ENCODE measurements at places on chromosomes 1 and 21.

DNA sequence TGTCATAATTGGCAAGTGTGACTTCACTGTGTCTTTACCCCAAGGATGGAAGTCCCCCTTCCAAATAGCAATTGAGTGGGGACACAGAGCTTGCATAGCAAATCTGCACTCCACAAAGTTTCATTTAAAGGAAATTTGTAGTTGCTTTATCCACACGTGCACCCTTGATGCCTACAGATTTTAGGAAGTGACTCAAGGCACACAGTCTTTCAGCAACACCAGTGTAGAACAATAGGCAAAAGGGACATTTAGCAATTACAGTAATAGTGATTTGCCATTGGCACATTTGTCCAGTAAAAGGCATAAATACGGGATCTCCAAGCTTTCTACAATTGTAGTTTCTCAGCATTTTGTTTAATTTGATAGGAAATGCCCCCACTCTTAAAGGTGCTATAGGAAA, 43.4 kb upstream of the KAZN start:
- DNase-seq: no peak

DNA sequence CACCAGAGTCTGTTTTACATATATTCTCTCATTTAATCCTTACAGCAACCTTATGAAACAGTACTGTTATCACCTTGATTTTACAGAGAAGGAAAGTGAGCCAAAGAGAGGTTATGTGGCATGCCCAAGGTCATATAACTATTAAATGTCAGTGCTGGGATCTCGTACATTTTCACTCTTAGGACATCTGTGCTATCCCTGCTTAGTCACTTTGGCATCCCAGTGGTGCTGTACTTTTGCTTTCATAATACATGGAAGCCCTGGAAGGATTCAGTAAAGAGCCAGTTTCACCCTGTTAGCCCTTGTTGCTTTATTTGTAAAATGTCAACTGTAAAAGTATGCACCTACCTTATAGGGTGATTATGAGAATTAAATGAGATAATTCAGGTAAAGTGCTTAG, 104.4 kb downstream of the NFIA start:
- DNase-seq: no peak

- DNase-seq: no peak
These were observed 169.1 kb upstream of the SYT6 start for GRCh38 chr1:114322734-114323133.

DNA sequence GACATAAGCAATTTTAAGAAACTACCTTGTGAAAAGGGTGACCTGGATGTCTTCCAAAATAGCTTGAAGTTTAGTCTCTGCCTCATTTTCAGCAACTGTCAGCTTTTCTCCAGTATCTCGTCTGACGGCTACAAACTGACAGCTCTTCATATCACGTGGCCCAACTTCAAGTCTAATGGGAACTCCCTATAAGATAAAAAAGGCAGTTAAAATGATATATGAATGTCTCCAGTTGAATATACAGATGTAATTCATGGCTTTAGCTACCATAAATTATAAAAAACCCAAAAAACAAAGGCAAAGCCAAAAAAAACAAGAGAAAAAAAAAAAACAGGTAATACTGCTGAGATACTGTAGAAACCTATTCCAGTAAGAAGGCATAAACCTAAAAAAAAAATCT, 44.9 kb upstream of the SLC30A10 start:
- no peak for DNase-seq

- no peak for DNase-seq
These were observed 269.4 kb downstream of the PTGER3 start for GRCh38 chr1:70778056-70778762.

- DNase-seq: no peak
These were observed 10.1 kb upstream of the CPT2 start for GRCh38 chr1:53186533-53186932.

- DNase-seq: no peak
These were observed 19.9 kb upstream of the SLC35F3 start for GRCh38 chr1:233884461-233885151.

- no peak for DNase-seq
These were observed 197.6 kb upstream of the DMRTA2 start for GRCh38 chr1:50620680-50621329.

DNA sequence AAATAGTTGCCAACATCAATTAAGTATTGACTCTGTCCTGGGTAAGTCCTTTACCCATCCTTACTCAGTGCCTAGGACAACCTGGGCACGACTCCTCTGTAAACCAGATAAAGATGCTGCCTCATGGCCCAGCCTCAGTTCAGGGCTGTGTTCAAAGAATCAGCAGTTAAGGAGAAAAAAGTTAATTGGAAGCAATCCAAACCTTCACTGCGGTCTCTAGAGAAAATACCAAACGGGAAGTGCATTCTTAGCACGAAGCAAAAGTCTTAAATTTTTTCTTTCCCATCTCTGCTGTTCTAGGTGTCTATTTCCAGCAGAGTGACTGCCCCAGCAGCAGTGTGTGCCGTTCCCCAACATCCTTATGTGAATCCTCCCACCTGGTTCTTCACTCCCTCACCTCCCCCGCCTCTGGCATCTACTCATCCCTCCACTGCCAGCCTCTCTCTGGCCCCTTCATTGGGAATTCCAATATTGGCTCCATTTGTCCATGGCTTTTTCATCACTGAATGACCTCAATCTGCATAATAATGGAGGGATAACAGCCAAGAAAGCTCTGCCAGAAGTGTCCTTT, 23.2 kb downstream of the KANK4 start:
- DNase-seq: no peak

- DNase-seq: no peak
These were observed 9.1 kb downstream of the C1orf226 start for GRCh38 chr1:162390396-162391185.

GRCh38 chr1:172941471-172941870, 109.3 kb downstream of the TNFSF18 start:
- DNase-seq: no peak

DNA sequence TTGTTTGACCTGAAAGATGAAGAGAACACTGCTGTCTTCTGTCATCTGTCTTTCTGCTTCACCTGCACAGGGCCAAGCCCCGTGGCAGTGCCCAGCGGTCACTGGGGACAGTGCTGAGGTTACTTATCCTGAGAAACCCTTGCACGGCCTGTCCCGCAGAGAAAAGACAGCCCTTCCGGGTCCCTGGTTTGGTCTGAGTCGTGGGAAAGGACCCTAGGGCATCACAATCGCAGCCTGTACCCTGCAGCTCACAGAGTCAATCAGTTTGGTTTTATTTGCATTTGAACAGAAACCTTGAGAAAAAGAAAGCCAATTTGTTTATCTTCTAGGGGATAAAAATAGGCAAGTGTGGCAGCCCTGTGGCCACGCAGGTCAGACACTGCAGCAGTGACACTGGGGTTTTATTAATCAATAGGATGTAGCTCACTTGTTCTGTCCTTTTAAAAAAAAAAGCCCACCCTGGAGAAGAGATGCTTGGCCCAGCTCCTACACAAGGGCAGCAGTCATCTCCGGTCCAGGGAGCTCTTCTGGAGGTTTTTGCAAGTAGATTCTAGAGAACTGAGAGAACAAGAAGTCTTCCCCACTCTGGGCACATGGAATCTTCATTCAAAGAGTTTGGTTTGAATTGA, 120.0 kb downstream of the PEX14 start:
- DNase-seq: no peak

GRCh38 chr21:25682382-25682781, 43.3 kb downstream of the JAM2 start:
- no peak for DNase-seq

- DNase-seq: no peak
These were observed 6.7 kb upstream of the NPHP4 start for GRCh38 chr1:5998906-5999301.

DNA sequence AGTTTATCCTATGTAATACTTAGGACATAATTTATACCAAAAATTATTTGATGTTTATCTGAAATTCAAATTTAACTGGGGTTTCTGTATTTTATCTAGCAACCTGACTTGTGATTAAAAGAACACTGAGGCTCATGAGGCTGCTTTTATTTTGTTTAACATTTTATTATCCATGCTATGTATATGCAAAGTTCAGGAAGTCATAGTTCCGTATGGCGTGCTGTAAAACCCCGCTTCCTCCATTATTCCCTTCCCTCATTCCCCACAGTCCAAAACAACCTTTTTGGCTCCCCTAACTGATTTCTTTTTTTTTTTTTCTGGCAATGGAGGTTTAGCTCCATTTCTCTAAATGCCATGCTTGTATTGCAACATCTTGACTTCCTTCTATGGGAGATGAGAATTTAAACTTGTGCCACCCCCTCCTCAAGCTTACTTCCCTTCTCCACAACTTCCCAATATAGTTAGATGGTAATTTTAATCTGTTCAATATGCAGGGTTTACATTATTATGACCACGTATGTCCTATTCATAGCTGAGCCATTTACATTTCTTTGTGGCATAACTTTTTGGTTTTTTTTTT, 138.0 kb upstream of the DNAH14 start:
- DNase-seq: no peak

DNA sequence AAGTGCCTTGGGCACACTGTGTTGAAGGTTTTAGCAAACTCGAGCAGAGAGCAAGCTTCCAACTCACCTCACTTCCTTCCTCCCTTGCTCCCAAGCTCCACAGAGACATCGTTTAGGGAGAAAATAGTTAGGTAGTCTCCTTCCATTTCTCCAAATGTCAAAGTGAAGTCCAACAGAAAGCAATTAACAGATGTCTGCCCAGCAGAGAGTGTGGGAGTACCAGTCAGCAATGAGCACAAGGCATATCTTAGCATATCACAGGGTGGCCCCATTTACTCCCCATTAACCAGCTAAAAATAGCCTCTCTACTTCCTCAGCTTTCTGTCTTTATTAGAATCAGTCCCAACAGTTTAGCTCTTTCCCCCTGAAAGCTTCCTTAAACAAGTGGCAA, 334.2 kb upstream of the CAMK1G start:
- no peak for DNase-seq

DNA sequence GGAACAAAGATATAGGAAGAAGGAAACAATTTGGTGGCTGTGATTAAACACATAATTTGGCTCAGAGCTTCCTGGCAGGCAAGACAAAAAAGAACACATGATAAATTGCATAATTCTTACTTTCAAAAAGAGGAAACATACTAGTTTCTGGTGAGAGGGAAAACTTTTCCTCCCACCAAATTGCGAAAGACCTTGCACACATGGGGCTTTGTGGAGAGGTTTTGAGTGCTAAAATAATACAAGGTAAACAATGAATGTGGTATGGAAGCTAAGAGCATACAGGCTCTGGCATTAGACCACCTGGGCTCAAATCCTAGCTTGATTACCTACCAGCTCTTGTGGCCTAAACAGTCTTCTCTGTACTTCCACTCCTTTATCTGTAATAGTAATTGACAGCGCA, 140.2 kb upstream of the HOOK1 start:
- DNase-seq: no peak

DNA sequence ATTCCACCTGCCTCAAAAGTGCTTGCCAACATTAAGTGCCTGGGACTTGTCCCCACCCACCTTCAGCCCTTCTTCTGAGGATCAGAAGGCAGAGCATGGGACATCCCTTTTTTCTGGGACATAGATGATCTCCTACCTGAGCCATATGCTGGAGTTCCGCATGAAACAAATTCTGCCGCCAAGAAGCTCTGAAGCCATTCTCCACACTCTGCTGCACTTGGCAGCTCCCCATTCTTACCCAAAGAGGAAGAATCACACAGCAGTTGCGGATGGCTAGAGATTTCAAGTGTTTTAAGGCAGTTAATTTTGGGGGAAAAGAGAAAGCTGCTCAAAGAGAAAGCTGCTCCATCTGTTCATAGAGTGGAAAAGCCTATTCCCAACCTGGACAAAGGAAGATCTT, 197.3 kb upstream of the COA6 start:
- DNase-seq: no peak

- no peak for DNase-seq
These were observed 17.1 kb downstream of the SOAT1 start for GRCh38 chr1:179310721-179311120.

DNA sequence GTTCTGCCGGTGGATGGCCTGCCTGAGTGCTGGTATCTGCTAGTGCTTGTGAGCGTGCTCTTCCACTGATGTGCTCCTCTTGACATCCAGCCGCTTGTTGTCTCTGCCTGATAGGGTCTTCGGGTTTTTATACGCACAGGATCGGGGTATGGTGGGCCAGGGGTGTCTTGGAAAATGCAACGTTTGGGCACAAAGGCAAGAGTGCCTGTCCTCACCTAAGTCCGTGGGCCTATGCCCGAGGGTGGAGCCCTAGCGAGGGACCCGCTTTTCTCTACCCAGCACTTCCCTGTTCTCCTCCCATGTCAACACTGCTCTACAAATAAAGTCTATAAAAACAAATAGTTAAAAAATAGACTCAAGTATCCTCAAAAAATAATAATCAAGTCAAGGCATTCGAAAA, 1007.8 kb downstream of the PLA2G4A start:
- DNase-seq: no peak

- no peak for DNase-seq
These were observed 20.4 kb upstream of the SRSF4 start for GRCh38 chr1:29202053-29202452.

DNA sequence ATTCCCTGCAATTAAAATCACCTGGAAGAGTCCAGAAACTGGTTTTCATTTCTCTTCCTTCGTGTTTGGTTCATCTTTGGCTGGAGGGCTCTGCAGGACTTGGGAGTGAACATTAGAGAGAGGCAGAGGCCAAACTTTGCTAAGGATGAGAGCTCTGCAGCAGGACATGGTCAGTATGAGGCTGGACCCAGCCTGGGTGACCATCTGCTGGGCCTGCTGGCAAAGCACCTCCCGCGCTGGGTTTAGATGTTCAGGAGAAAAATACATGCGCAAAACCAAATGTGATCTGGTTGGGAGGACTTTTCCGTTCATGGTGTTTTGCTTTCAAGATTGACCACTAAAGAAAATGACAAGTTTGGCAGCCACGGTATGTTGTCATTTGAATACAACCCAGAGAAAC, 15.9 kb downstream of the KAZN start:
- DNase-seq: no peak

Measured in stimulated activated CD8-positive, alpha-beta memory T cell treated with anti-CD3 and anti-CD28 coated beads, Interleukin-7, amount 100 ng/mL, for 48 hours (primary cell).